ENCODE measurements at places on chromosomes 6 and 20. TPM values are rescaled to one million over a fixed set of nuclear protein-coding genes. Genes with fewer than 3 reads are reported as not detected.

Gene TSHZ2
- total RNA-seq: 15.3 TPM

Gene RAMACL
- 1.1 TPM for total RNA-seq

Gene SPATA25
- total RNA-seq: 0.60 TPM

Gene ABT1
- 10.5 TPM for total RNA-seq

Gene PDYN
- not detected for total RNA-seq

Gene EMILIN3
- not detected for total RNA-seq

Gene ASIP
- total RNA-seq: not detected

Gene TP53TG5
- 0.12 TPM for total RNA-seq

Gene MUC21
- not detected for total RNA-seq

Gene LBP
- total RNA-seq: 0.59 TPM

Gene LAMP5
- not detected for total RNA-seq

Gene JAG1
- 126 TPM for total RNA-seq

Gene MOG
- total RNA-seq: not detected

Gene CRISP2
- total RNA-seq: not detected

Gene PSORS1C2
- not detected for total RNA-seq

Gene WDR27
- 11.6 TPM for total RNA-seq

Gene ZC2HC1B
- total RNA-seq: not detected

Gene FITM2
- total RNA-seq: 4.8 TPM

Gene NMBR
- total RNA-seq: not detected

Gene ANKRD60
- total RNA-seq: not detected

Gene GSTA4
- total RNA-seq: 25.3 TPM

Gene NQO2
- 55.5 TPM for total RNA-seq

Gene ARMC12
- total RNA-seq: not detected

Gene FAM217A
- not detected for total RNA-seq

Gene BTNL2
- 0.12 TPM for total RNA-seq

Gene RAB5IF
- 27.5 TPM for total RNA-seq

Gene CNR1
- not detected for total RNA-seq

Gene SPTLC3
- total RNA-seq: 0.98 TPM

Gene CAPN11
- not detected for total RNA-seq

Gene DUSP22
- total RNA-seq: 13.5 TPM

Gene TRIM10
- total RNA-seq: not detected

Gene PNPLA1
- not detected for total RNA-seq

Gene IMPG1
- not detected for total RNA-seq

Gene ADGRG6
- total RNA-seq: 0.75 TPM

Gene SMIM29
- total RNA-seq: 27.6 TPM

Gene LTA
- total RNA-seq: not detected

Gene ADAM33
- total RNA-seq: 48.6 TPM

Gene CPXM1
- 32.2 TPM for total RNA-seq

Gene BCKDHB
- 10.6 TPM for total RNA-seq

Gene PMEPA1
- total RNA-seq: 11.0 TPM

Gene BTN1A1
- total RNA-seq: not detected

Gene ISM1
- not detected for total RNA-seq

Gene ARFGAP1
- total RNA-seq: 52.7 TPM

Gene KCNK16
- not detected for total RNA-seq

Gene SALL4
- 0.15 TPM for total RNA-seq

Gene EPPIN
- not detected for total RNA-seq

Gene TREML1
- total RNA-seq: not detected
